ENCODE measurements at places on chromosomes 12 and 14.
A peak's percentile ranks its signal among the peaks of the same experiment; 100 is the strongest.

DNA sequence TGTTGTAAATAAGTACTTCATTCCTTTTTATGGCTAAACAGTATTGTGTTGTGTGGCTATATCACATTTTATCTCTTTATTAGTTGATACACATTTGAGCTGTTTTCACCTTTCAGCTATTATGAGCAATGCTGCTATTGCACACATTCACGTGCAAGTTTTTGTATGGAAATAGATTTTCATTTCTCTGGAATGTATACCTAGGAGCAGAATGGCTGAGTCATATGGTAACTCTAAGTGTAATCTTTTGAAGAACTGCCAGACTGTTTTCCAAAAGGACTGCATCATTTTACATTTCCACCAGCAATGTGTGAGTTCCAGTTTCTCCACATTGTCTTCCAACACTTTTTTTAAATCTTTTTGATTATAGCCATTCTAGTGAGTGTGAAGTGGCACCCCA is 134.0 kb downstream of the SRGAP1 start:
- DNase-seq = peak; percentile 89

DNA sequence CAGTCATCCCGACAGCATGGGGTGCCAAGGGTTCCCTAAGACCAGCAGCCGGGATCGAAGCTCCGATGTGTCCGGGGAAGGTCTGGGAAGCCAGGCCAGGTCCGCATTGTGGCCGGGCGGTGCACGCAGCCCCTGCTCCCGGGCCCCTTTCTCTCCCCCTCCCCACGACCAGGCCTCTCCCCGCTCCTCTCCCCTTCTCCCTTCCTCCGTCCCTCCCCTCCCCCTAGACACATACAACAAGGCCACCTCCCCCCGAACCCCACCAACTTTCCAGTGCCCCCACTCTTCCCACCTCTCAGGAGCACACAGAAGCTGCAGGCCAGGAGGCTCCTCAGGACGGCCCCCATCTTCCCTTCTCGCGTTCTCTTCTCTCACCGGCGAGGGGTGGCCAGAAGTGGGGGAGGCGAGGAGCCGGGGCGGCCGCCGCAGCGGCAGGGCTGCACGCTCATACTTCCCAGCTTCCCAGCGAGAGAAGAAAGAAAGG is 413 bp downstream of the LRP6 start:
- DNase-seq = no peak

- DNase-seq = no peak
Measured at GRCh38 chr14:59939828-59940227, 19.9 kb downstream of the LRRC9 start.

DNA sequence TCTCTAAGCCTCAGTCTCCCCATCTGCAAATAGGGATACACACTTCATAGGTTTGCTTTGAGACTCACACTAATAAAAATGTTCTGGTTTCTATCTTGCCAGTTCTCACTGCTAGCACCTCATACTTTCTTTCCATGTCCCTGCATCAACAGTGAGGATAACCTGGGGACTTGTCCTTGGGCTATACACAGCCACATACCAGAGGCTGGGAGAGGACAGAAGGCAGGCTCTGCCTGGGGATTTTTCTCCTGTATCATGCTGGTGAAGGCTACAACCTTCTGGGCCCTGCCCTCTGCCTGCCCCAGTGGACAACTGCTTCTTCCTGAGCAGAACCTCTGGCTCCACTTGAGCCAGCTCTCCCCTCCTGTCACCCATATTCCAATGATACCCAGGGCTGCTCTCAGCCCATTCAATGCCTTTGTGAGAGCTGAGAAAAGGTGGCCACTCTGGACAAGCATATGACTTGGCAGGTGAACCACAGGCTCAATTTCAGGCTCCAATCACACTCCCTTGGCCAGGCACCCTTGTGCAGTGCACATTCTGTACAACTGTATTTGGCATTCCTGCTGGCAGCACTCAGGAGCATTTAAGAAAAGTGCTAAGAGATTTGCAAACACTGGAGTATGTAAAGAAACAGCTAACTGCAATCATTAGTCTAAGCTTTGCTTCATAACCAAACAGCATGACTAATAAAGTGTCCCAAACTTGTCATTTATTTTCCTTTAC is 135.8 kb upstream of the VRK1 start:
- no peak for DNase-seq

GRCh38 chr12:93916402-93916801 is 232.0 kb upstream of the PLXNC1 start:
- no peak for DNase-seq

GRCh38 chr14:101043891-101044290 is 140.4 kb upstream of the RTL1 start:
- no peak for DNase-seq

DNA sequence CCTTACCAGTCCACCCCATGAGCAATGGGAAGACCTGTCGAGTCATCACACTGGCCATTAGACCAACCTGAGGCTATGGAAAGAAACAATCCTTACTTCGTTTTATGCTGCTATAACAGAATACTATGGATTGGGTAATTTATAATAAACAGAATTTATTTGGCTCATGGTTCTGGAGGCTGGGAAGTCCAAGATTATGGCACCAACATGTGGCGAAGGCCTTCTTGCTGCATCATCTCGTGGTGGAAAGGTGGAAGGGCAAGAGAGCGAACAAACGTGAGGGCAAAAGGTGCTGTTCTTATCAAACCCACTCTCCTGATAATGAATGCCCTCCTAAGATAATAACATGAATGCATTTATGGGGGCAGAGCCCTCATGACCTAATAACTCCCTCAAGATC is 9.6 kb upstream of the SPTB start:
- no peak for DNase-seq

GRCh38 chr14:98035396-98035795 is 1236.6 kb downstream of the BCL11B start:
- DNase-seq = no peak

- no peak for DNase-seq
Measured at GRCh38 chr12:25251769-25252168, 1.0 kb upstream of the KRAS start.

GRCh38 chr14:58151133-58152013 is 640 bp downstream of the ARMH4 start:
- no peak for DNase-seq

- DNase-seq = no peak
Measured at GRCh38 chr12:110004598-110004997, 5.4 kb downstream of the ANKRD13A start.

GRCh38 chr14:90301668-90302090 is 30.1 kb downstream of the NRDE2 start:
- peak; percentile 64 for DNase-seq

GRCh38 chr14:70152704-70153103 is 36.0 kb downstream of the SLC8A3 start:
- no peak for DNase-seq

DNA sequence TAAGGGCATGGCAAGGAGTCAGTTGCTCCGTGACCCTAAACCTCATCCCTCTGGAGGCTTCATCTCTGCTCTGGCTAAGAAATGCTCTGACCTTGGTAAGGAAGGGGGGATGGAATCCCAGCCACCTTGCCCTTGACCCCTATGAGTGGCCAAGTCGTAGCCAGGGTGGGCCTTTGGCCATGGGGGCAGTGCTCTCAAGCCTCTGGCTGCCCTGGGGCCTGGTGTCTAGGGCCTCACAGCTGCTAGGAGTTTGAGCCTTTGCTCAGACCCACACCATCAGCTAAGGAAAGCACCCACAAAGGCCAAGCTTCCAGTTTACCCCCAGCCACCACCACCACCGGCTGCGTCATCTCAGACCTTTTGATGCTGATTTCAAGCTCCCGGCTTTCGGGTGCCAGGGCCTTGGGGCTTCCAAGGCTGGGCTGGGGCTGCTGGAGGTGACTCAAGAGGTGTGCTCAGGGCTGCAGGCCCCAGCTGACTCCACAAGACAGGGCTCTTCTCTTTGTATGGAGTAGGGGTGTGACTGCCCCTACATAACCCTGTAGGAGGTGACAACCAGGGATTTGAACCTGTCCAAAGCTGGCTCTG is 3.7 kb downstream of the ASB2 start:
- no peak for DNase-seq

- DNase-seq = no peak
Measured at GRCh38 chr14:96177766-96178375, 26.8 kb upstream of the BDKRB2 start.

DNA sequence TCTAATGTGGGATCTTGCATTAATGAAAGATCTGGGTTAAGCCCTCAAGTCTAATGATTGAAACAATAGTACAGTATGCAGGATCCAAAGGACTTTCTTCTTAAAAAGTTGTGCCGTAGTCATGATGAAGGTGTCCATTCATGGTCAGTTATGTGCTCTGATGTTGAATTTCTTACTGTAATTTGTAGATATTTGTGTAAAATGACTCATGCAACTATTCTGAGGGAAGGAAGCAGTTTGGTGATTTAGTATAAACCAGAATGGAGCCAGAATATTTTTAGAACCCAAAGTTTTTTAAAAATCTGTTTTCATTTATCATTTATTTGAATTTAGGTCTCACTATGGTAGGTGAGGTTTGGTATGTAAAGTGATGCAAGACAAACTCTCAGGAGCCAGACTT is 151.2 kb downstream of the AKAP6 start:
- peak; percentile 33 for DNase-seq

DNA sequence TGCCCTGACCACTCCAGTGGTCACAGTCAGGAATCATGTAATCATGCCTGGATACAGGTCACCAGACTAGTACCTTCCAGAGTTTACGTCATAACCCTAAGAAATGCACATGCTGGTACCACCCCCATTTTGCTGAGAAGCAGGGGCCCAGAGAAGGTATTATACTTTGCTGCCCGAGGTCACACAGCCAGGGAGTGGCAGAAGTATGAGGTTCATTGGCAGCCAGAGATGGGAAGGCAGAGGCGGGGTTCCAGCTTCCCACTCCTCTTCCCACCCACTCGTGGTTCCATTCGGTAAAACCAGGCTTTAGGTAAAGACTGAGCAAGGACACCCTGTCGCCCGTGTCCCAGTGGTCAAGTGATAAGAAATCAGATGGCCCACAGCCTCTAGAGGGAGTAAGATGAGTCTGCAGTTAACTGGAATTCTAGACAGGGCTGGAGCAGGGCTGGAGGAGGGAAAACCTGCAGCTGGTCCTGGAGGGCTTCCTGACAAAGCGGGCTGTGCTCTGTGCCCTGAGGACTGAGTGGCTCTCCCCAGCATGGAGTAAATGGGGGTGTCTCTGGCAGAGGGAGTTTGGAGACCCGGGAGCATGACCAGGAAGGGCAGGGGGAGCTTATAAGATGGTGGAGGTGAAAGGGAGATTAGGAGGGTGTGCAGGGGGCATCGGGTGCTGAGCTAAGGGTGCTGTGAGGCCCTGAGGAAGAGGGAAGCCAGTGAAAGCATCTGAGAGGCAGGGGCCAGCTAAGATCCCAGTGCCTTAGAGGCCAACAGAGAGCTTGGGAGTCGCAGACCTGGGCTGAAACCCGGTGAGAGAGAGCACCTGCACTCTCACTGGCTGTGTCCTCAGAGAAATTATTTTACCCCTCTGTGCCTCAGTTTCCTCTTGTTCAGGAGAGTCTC is 5.7 kb downstream of the FAM222A start:
- peak; percentile 33 for DNase-seq

DNA sequence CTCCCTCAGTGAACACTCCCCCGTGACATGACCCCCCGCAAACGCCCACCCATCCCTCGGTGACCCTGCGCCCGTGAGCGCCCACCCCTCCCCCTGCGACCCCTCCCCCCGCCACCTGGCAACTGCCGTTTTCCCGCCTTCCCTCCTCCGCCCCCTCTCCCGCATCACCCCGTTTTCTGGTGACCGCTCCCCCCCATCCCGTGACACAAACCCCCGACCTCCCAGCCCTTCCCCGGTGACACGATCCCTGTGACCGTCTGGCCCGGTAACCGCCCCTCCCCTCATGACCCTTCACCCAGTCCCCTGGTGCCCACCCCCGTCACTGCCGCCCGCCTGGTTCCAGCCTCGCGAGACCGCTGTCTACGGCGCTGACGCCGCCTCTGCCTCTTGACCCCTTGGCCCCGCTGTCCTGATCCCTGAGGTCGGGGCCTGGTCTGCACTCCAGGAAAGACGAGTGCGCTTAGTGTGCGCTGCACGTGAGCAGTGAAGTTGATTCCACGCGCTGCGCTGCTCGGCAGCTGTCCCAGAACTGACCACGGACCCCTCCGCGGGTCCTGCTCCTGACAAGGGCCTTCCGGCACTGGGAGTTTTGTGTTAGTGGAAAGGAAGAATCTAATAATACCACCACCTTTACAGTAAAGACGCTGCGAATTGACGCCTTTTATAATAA is 59.4 kb downstream of the DDX51 start:
- DNase-seq = peak; percentile 66

- DNase-seq = peak; percentile 65
Measured at GRCh38 chr14:74019408-74020137, 424 bp downstream of the BBOF1 start.

GRCh38 chr14:25953532-25954139 is 644.2 kb downstream of the NOVA1 start:
- no peak for DNase-seq

DNA sequence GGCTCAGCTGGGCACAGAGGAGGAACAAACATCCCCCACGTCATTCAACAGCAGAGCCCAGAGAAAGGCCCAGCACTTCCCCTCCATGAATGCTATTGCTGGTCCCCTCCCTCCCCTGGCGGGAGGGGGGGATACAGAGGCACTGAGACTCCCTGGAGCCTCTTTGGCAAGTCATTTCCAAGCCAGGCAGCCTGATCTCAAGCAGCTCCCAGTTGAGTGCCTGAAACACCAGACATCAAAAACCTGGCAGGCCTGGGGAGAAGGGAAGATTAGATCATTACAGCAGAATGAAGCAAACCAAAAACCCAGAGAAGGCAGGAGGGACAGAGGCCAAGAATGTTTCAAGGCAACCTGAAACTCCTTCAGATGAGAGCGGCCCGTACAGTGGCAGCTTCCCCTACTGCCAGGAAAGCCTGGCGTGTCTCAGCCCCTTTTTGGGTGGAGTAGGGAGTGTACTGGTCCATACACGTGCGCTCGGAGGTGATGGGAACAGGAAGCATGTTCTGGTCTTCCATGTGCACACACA is 92.1 kb downstream of the LRRC74A start:
- peak; percentile 70 for DNase-seq

DNA sequence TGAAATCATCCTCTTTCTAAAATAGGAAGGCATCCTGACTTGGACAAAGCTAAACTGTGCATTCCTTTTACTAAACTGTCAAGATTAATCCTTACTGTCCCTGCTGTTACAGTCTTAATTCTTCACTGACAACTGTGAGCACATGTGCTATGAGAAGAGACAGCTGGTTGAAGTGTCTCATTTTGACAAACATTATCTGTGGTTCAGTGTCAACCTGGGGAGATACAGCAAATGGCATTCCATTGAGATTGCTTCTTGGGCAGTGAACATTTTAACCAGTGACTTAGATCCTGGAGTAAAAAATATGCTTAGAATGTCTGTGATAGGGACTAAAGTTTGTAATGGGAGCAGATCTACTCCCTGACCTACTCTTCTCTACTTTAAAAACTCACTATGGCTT is 552.6 kb upstream of the ATP2B1 start:
- DNase-seq = peak; percentile 17

- DNase-seq = peak; percentile 11
Measured at GRCh38 chr12:5083955-5084849, 40.5 kb downstream of the KCNA5 start.

DNA sequence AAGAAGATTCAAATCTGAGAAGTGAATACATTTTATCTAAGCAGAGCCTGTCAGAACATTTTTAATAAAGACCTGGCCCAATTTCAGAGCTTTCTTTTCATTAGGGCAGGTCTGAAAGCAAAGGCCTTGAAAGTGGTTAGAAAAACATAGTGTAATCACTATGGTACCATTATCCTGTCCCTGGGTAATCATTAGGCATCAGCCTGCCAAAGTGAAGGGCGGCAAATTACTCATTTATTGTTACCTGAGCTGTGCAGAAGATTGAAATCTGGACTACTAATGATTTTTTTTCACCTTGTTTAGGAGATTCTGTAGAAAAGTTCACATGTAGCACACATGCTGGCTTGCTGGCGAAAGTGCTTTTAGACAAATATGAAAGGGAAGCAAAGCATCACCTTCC is 92.6 kb upstream of the PRKD1 start:
- DNase-seq = no peak

- DNase-seq = no peak
Measured at GRCh38 chr12:76696186-76696585, 67.7 kb upstream of the ZDHHC17 start.
